Bronchial smooth muscle cell (primary cell): ENCODE measurements at places on chromosomes 7 and 10. TPM values are rescaled to one million over a fixed set of nuclear protein-coding genes. Genes with fewer than 3 reads are reported as not detected.

The TEX36 gene
- 0.16 TPM in 1 of 2 replicates, not detected in the other for total RNA-seq

The MYH16 gene
- not detected in 2 replicates for total RNA-seq

The PDE1C gene
- total RNA-seq: 0.09 and 0.16 TPM in 2 replicates

The SLC29A3 gene
- total RNA-seq: 0.63 and 1.4 TPM in 2 replicates

The SPAM1 gene
- not detected in 2 replicates for total RNA-seq

The CUZD1 gene
- 0.43 and 0.47 TPM in 2 replicates for total RNA-seq

The SLC16A9 gene
- total RNA-seq: 0.26 and 0.32 TPM in 2 replicates

The FAM13C gene
- total RNA-seq: 3.3 and 5.7 TPM in 2 replicates

The NPC1L1 gene
- under 0.01 and 0.09 TPM in 2 replicates for total RNA-seq

The FBXO24 gene
- total RNA-seq: 0.43 and 0.47 TPM in 2 replicates

The TRIL gene
- under 0.01 and 2.1 TPM in 2 replicates for total RNA-seq

The LMOD2 gene
- not detected in 2 replicates for total RNA-seq

The DCLRE1C gene
- total RNA-seq: 4.7 and 11.8 TPM in 2 replicates

The DRGX gene
- not detected in 2 replicates for total RNA-seq

The NME8 gene
- total RNA-seq: not detected in 2 replicates

The CPA5 gene
- under 0.01 TPM in 1 of 2 replicates, not detected in the other for total RNA-seq

The MEIG1 gene
- 0.52 TPM in 1 of 2 replicates, not detected in the other for total RNA-seq

The PRSS37 gene
- not detected in 2 replicates for total RNA-seq

The ATP6V1F gene
- total RNA-seq: 106 and 107 TPM in 2 replicates

The C10orf105 gene
- under 0.01 and 0.09 TPM in 2 replicates for total RNA-seq

The WDR11 gene
- total RNA-seq: 57.2 and 61.6 TPM in 2 replicates

The FAS gene
- total RNA-seq: 58.5 and 88.8 TPM in 2 replicates

The FAM221A gene
- 0.60 and 0.95 TPM in 2 replicates for total RNA-seq

The AIFM2 gene
- total RNA-seq: 5.0 and 9.0 TPM in 2 replicates

The PLAU gene
- total RNA-seq: 16.7 and 63.4 TPM in 2 replicates

The EPHB6 gene
- total RNA-seq: under 0.01 and 1.2 TPM in 2 replicates

The ADAM12 gene
- total RNA-seq: 9.1 and 11.5 TPM in 2 replicates

The MMP21 gene
- total RNA-seq: not detected in 2 replicates

The GAD2 gene
- not detected in 2 replicates for total RNA-seq

The SFMBT2 gene
- 0.17 and 0.47 TPM in 2 replicates for total RNA-seq

The NKX2-3 gene
- total RNA-seq: not detected in 2 replicates

The DPYSL4 gene
- total RNA-seq: 2.4 and 2.7 TPM in 2 replicates

The SPDYE2B gene
- total RNA-seq: not detected in 2 replicates

The GIMAP7 gene
- total RNA-seq: not detected in 2 replicates

The TMEM270 gene
- 0.16 TPM in 1 of 2 replicates, not detected in the other for total RNA-seq

The RBP3 gene
- total RNA-seq: not detected in 2 replicates

The TAS2R41 gene
- not detected in 2 replicates for total RNA-seq

The GLCCI1 gene
- total RNA-seq: 4.1 and 13.8 TPM in 2 replicates

The ENO4 gene
- total RNA-seq: 0.32 and 0.34 TPM in 2 replicates

The PTPN20 gene
- total RNA-seq: under 0.01 and 0.09 TPM in 2 replicates

The OR6V1 gene
- not detected in 2 replicates for total RNA-seq

The GFRA1 gene
- under 0.01 TPM in 2 replicates for total RNA-seq

The SLC13A1 gene
- not detected in 2 replicates for total RNA-seq
